ENCODE measurements at places on chromosomes 1 and 21.

DNA sequence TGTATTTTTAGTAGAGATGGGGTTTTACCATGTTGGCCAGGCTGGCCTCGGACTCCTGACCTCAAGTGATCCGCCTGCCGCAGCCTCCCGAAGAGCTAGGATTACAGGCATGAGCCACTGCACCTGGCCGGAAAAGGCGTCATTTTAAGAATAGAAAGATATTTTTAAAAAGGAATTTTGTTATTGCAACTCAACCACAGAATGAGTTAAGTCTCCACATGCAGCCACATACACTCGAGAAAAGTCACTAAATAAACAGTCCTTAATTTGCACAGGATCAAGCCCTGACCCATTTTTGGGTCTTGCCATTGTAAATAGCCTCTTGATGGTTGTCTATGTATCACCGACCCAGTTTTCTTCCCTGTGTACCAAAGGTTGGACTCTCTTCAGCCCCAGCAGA lies 85.5 kb downstream of the FBXO2 start:
- no peak for DNase-seq

DNA sequence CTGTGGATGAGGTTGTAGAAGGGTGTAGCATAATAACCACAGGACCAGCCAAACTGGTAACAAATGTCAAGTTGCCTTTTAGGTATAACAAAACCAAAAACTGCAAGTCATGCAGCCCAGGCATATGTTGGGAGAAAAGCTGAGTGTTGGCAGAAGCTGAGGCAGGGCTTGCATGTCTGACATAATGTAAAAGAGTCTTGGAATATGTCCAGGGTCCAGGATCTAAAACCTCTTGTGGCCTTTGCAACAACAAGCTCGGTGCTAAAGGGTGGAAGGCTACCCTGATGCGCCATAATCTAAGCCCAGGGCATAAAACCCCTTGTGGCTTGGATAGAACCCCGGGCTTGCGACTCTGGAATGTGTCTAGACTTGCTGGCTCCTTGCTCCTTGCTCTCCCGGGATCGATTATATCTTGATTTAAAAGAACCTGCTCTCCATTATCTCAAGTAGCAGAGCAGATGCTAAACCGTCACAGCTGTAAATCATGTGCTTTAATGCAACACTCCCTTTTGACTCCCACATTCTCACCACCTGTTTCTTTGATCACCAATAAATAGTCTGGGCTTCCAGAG lies 26.5 kb upstream of the SLC35A3 start:
- DNase-seq = no peak

DNA sequence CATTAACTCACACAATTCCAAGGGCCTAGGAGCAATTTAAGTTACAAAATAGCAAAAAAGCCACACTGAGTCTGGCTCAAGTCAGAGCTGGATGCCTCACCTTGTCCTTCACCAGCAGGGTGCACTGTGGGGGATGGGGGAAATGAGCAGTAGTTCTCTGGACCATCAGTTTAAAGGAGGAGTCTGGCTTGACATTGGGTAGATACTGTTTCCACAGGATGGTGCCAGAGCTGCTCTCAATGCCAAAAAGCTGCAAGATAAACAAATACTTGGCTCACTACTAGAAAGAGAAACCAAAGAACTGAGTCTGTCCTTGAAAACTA lies 18.8 kb downstream of the EMC1 start:
- no peak for DNase-seq

DNA sequence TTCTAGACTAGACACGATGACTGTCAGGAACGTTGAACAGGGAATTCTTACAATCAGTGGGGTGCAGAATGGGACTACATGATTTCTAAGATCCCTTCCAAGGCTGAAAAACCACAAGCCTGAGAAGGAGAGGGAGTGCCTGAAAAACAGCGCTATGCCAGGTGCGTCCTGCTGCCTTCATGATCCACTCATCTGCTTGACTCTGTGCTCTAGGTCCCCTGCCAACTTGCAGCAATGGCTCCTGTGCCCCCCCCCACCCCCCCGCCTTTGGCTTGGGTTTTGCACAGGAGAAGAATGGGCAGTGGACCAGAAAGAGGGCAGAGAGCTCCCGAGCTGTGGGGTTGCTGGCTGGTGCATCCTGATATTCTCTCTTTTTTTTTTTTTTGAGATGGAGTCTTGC lies 5.9 kb downstream of the SLC2A7 start:
- no peak for DNase-seq

DNA sequence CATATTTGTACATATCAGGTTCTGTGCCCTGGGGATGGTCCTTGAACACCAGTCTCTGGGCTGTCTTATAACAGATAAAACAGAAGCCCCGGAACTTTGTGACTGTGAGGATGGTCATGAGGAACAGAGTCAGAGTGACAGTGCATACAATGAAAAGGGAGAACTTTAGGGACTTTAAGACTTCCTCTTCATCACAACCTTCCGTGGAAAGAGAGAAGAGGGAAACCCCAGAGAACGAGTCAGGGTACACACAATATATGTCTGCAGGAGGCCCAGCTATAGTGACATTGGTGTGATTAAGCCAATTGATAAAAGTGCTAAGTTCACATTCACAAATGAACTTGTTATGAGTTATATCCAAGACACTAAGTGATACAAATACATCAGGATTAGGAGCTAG lies 32.1 kb downstream of the TLR5 start:
- DNase-seq = no peak

DNA sequence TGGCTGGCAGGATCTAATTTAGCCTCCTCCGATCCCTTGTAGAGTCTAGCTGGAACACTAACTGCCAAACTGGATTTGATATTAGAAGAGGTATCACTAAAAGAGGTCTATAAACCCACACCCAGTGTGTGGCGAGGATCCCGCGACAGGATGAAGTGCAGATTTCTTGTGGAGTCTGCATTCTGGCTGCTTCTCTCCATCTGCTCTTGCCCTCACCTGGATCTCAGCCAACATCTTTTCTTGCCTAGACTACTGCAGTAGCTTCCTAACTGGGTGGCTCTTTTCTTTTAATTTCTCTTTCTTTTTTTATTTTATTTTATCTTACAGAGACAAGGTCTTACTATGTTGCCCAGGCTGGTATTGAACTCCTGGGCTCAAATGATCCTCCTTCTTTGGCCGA lies 48.9 kb upstream of the CAPZB start:
- DNase-seq = no peak

DNA sequence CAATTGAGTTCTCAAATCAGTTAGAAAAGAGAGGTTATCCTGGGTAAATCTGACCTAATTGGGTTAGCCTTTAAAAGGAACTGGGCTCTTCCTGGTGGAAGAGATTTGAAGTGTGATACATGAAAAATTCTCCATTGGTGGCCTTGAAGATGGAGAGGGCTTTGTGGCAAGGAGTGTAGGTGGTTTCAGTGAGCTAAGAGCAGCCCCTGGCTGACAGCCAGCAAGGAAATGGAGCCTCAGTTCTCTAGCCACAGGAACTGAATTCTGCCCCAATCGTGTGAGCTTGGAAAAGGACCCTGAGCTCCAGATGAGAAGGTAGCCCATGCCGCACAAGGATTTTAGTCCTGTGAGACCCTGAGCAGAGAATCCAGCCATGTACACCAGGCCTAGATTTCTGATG lies 12.7 kb upstream of the HYI start:
- DNase-seq = no peak

- no peak for DNase-seq
Measured at GRCh38 chr1:224784265-224785039, 145.0 kb upstream of the DNAH14 start.

GRCh38 chr1:161702250-161702649 lies 4.8 kb upstream of the FCRLA start:
- no peak for DNase-seq

- no peak for DNase-seq
Measured at GRCh38 chr1:29575826-29576225, 339.5 kb downstream of the PTPRU start.

- no peak for DNase-seq
Measured at GRCh38 chr1:234675572-234675971, 65.6 kb upstream of the IRF2BP2 start.
